AG09309 (cell line): ENCODE measurements at places on chromosomes 3 and 15.
A peak's percentile ranks its signal among the peaks of the same experiment; 100 is the strongest.

DNA sequence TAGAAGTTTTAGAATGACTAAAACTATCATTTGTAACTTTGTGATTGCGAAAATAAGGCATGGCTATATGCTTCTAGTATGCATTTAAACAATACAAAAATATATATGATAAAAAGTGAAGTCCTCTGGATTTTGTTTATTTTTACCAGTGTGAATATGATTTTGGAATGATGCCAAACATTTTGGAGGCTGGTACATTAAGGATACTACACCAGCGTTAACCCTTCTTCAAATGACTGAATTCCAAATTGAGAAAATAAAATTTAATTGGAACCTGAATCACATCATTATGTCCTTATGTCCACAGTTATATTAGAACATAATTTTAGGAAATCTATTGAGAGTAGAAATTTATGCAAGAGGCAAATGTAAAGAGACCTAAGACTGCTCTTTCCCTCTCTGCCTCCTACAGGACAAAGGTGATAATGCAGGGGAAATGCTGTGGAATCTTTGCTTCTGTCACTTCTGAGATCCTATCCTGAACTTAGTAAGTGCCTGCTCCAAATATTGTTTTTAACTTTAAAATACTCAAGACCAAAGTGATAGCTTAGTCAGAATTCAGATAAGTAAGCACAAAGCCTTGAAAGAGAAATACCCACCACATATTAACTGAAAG lies 121.1 kb upstream of the NANOGP8 start:
- DNase-seq = no peak

- no peak for DNase-seq
Measured at GRCh38 chr15:74041311-74041756, 41.0 kb downstream of the GOLGA6A start.

DNA sequence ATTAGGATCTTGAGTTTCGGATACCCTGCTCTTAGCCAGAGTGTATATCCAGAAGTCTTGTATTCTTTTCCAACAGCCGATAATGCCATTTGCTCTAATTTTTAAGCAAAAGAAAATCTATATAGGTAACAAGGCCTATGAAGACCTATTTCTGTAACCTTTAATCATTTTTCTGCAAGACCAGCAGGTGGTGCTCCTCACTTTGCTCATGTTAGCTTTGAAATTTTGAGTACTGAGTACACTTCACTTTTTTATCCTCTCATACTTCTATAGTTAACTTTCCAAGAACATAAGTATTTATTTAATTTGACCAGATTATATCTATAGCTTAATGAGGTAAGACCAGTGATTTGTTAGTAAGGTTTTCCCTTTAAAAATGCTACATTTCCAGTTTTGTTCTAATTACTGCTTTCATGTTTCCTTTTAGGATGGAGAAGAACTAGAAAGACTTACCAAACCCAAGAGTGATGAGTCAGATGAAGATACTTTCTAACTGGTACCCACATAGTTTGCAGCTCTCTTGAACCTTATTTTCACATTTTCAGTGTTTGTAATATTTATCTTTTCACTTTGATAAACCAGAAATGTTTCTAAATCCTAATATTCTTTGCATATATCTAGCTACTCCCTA lies 20.5 kb downstream of the SLC35A5 start:
- DNase-seq = peak; percentile 59

DNA sequence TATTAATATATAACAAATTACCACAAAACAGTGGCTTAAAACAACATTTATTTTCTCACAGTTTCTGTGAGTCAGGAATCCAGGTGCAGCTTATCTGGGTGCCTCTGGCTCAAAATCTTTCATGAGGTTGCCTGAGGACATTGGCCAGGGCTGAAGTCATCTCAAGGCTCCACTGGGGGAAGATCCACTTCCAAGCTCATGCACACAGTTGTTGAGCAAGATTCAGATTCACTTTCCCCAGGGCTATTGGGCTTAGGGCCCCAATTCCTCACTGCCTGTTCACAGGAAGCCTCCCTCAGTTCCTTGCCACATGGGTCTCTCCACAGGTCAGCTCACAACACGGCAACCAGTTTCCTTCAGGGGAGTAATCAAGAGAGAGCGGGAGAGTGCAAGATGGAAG lies 35.0 kb downstream of the RFTN1 start:
- peak; percentile 66 for DNase-seq

DNA sequence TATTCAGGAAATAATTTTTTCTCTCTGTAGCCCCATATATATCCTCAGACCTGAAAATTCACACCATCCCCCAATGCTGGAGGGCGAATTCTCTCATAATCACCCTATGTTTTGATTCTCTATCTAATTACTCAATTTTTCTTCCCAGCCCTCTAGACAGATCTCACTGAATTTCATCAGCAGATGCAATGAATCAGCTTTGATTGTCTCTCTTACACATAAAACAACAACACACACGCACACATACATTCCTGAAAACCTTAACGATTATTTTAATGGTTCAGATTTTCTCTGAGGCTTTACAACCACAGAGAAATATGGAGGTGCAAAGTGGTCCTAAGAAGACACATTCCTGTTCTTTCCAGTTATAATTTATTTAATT lies 11.1 kb downstream of the RBMS3 start:
- DNase-seq = no peak

GRCh38 chr3:99971761-99972160 lies 142.5 kb downstream of the FILIP1L start:
- no peak for DNase-seq

GRCh38 chr3:58416191-58416590 lies 17.4 kb downstream of the PDHB start:
- no peak for DNase-seq

- peak; percentile 83 for DNase-seq
Measured at GRCh38 chr3:47513125-47513929, at the start of gene ELP6. ELP6 (minus strand) TSS chr3:47513712; CDS start chr3:47513590, 122 bp downstream.

GRCh38 chr15:81825136-81825535 lies 220.7 kb downstream of the MEX3B start:
- DNase-seq = no peak

DNA sequence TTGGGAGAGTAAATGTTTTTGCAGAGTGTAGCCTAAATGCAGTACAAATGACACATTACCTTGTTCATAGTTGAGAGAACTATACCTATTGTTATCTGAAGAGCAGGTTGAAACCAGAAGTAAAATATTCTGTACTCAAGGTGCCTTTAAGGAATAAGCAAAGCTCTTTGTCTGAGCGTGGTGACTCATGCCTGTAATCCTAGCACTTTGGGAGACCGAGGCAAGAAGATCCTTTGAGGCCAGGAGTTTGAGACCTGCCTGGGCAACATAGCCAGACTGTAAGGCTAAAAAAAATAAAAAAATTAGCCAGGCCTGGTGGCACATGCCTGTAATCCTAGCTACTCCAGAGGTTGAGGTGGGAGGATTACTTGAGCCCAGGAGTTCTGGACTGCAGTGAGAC lies 2.2 kb upstream of the RNF13 start:
- DNase-seq = no peak

DNA sequence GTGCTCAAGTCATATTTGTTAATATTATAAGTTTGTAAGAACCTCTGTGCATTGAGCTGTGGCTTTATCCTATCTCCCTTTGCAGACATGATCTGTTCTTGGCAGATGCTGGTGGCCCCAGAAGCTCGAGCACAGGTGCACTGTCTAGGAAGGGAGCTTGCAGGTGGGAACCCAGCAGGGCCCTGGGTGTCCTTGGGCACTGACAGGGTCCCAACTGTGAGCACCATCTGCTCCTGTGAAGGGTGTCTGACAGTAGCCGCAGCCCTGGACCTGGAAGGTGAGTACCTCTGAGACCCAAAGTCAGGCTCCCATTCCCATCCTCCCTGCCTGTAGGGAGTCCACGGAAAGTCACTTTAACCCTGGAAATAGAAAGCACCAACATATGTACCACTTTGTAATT lies 2.4 kb upstream of the REC114 start:
- DNase-seq = no peak

DNA sequence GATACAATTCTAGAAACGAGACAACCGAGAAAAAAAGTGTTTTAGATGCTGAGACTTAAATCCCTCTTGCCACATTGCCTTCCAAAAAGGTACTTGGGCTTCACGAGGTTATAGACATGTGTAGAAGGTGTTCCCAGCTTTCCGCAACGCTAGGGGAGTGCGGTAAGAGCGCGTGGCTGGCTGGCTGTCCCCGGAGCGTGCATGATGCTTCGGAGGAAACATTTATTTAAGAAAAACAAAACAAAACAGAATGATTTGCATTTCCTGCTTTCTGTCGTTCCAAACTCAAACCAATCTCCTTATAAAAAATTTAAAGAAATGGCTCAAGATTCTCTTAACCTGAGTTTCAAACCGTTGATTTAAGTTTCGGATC lies 841 bp downstream of the SLC6A20 start:
- no peak for DNase-seq

DNA sequence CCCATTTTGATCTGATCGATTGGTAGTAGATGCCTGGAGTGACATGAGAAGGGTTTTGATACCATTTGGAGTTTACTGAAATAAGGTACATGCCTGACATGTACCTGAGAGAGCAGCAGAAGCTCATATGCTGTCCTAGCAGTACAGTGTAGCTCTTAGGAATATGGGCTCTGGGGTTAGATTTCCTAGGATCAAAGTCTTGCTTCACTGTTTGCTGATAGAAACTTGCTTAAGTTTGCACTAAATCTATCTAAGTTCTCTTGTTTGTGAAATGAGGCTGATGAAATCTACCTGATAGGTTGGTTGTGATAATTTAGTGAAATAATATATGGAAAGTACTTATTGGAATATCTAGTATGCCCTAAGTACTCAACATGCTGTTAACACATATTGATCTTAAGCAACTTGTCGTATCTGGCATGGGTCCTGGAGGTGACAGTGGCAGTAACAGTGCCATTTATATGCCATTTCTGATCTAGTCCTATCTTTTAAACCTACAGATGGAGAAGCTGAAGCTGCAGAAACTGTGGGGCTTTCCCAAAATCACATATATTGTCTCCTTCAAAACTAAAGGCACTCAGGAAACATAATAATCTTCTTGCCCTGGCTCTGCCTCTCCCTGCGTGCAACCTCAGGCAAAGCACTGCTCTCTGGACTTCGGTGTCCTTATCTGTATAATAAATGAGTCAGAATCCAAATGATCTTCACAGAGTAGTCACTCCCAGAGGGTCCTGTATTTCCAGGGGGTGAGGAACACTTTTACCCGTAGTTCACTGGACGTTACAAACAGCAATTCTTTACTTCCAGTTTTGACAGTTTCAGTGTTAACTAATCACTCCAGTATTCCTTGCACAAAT lies 223.6 kb upstream of the SETMAR start:
- DNase-seq = no peak

GRCh38 chr3:123792473-123793201 lies 91.5 kb downstream of the MYLK start:
- DNase-seq = no peak

DNA sequence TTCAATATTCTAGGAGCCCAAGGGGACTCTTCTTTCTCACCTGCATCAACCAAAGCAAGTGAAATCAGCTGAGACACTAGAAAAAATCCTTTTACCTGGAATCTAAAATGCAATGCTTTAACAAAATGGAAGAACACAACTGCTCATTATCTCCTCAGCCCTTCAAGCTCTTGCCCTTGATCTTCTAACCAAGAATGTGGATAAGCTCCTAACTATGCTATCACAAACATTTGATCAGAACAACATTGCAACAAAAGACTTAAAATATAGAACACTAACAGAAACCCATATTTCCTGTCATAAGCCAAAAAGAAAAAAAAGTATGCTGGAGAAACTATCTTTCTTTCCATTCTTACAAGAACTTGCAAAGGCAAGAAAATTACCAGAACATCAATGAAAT lies 12.6 kb downstream of the RBM15B start:
- no peak for DNase-seq

GRCh38 chr3:30309961-30310954 lies 296.1 kb upstream of the TGFBR2 start:
- DNase-seq = no peak

DNA sequence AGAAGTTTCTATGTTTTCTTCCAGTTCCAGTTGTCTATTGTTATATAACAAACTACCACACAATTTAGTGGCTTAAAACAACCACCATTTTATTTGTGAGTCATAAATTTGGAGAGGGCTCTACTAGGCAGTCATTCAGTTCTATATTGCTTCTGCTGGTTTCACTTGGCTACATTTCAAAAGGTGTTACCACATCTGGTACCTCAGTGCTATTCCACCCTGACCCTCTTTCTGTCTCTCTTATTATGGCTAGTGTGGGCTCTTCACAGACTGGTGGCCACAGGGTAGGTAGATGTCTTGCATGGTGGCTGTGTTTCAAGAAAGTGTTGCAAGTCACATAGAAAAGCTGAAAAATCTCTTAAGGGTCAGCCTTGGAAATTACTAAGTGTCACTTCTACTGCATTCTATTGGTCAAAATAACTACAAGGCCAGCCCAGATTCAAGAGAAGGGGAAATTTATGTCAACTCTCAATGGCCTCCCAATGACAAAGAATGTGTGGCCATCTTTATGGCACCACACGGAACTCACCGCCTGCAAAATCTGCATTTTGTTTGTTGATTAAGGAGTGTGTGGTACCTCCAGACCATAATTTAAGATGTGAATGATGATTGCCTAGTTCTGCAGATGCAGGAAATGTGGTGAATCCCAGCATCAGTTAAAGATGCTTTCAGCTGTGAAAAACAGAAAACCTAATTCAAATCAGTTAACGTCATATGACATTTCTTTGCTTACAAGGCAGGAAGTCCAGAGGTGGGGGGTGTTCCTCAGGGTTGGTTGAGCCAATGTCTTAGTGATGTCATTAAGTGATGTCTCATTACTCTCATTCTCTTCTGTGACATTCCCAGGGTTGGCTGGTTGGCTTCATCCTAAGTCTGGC lies 105.8 kb upstream of the RASGRP1 start:
- no peak for DNase-seq

DNA sequence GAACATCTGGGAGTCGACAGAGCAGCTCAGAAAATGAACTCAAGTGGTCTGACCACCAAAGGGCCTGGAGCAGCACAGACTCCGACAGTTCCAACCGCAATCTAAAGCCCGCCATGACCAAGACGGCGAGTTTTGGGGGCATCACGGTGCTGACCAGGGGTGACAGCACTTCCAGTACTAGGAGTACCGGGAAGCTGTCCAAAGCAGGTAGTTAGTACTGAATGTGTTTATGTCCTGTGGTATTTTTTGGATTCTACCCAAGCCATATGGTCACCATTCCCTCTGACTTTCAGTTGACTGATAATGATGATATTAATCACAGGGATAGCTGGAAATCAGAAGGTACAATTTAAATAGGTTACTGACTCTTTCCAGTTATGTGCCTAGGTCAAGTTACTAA lies 82.3 kb downstream of the ARPP21 start:
- no peak for DNase-seq

GRCh38 chr3:150444371-150444770 lies 36.3 kb downstream of the TSC22D2 start:
- no peak for DNase-seq
